ENCODE measurements at places on chromosomes 2 and 18.

DNA sequence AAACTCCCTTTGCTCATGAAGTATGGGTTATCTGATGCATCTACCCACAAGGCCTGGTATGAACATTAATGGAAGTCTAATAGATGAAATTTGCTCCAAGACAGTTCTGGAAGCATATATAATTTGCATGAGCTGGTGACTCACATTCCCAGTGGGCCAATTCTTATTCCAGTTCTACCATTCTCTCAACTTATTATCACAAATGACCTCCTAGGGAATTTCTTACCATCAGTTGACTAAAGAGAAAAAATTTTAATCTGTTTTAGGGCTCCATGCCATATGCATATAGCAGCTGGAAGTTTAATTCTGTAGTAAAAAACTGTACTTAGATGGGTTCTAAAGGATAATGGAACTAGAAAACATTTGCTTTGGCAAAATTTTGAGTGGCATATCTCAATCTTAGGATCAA lies 165.2 kb upstream of the COL3A1 start:
- no peak for DNase-seq

DNA sequence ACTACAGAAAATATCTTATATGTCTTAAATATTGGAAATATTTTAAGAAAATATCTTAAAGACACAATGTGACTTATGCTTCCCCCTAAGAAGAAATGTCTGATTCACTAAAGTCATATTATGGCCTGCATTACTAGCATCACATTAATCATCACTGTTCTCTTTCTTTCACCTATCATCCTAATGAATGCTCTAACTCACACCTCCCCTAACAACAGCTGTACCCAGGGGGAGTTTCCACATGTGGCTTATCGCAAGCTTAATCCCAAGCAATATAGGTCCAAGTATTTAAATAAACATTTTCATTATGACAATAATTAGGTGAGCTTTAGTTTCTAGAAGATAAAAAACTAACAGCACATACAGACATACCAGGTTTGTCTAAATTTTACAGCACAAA lies 39.6 kb downstream of the REV1 start:
- no peak for DNase-seq

DNA sequence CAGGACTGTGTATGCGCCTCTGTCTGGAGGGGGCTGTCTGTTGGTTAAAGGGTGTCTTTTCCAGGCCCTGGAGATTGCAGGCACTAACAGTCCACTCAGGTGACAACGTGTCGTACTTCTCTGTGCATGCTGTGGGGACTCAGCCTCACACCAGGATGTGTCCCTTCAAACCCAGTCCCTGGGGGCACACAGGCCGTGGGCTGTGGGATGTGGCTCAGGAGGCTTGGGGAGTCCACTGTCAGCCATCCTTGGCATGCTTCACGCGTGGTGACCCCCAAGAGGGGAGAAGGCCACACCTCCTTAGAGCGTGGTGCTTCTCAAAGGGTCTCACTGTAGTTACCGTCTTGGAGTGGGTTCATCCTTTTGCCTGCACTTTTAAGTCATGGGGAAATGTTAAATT lies 127.8 kb downstream of the KLHL29 start:
- no peak for DNase-seq

DNA sequence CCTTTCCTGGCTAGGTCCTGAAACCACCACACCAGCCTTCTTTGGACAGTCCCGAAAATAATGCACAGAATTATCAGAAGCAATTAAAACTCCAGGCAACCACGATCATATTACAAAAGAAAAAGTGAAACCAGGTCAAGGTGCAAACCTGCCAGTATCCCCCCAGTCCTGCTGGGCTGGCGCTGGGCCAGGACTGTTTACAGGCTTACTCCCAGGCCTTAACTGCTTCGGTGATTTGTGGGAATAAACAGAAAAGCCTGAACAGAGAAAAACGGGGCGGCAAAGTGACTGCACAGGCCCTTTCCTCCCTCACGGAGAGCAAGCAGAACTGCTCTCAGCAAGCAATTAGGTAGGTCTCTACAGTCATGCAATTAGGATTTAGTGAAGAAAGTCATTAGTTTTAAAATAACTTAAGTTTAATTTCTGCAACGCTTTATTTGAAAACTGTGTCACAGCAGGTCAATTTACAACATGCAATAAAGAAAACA lies 1.3 kb downstream of the HDAC4 start:
- DNase-seq = no peak

GRCh38 chr2:242011167-242011513 lies 141.6 kb downstream of the RTP5 start:
- no peak for DNase-seq

DNA sequence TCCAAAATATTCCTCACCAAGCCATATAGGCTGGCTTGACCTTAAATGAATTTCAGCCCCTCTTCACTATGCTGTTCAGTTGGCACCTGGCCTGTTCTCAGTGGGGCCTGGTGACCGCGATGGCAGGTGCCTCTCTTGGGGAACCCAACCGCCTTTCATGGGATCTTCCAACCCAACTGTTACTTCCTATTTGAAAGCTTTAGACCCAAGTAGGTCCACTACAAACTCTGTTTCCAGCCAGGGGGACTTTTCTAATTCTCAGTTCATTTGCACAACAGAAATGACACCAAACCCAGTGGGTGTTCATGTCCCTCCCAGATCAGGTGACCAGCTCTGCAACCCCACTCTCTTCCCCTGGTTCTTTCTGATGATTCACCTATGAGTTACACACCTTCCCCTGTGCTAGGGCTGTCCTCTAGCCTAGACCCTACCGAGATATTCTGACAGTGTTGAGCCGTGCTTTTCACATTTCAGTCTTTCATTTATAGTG lies 35.6 kb upstream of the NDUFV2 start:
- no peak for DNase-seq

GRCh38 chr2:155679647-155680046 lies 652.9 kb downstream of the NR4A2 start:
- DNase-seq = no peak

- DNase-seq = no peak
Observed at GRCh38 chr2:200125444-200126284, 170.3 kb downstream of the MAIP1 start.

DNA sequence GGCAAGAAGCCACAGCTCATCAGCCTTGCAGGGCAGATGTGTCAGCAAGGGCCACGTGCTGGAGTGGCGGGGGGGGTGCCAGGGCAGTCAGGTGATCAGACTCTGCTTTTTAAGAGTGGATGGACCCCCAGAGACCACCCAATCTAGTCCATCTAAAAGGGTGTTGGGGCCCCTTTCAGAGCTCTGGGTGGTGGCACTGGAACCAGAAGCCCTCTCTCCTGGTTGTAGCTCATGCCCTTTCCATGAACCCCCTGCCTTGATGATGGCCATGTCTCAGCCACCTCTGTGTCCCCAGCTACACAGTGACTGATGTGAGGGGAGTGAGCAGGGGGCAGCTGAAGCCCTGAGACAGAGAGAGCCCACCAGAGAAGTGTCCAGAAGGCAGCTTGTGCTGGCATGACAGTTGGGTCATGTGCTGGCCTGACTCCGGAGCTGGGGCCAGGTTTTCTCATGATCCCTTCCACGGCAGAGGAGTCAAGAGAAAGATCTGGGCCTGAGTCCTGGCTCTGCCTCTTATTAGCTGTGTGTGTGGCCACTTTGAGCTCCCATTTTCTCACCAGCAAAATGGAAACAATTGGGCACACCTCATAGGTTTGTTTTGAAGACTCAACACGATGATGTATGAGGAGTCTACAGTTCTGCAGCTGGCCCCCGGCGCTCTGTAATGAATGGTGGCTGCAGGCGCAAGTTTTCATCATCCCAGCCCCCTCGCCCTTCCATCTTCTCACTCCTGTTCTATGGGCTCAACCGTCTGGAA lies 195.7 kb downstream of the ZFP36L2 start:
- DNase-seq = no peak

DNA sequence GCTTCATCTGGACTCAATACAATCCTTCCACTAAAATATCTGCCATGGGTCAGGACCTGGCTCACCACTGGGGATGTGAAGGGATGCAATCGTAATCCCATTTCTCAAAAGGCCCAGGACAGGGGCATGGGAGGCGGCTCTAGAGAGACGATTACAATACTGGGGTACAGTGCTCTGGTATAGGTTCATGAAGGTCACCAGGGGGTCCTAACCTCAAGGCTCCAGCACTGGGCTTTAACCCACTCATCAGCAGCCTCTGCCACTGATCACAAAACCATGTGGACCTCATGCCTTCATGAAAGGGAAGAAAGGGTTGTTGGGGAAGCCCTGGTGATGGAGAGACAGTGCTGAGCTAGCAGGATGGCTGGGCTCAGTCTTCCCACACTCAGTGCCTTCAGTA lies 48.8 kb downstream of the ADD2 start:
- DNase-seq = no peak

DNA sequence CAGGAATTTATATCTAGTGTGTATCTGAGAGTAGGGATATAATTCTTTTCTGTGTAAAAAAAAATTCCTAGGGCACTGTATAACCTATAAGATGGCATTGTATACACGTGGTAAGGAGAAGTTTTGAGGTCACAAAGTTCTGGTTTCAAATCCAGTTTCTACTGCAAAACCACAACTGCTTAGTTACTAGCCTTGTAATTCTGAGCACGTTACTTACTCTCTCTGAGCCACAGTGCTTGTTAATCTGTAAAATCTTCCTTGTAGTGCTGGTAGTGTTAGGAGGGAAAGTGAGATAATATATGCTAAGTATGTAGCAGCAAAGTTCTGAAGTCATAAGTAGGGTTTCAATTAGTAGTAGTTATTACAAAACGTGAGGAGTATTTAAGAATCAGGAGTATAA lies 175.4 kb downstream of the SATB2 start:
- DNase-seq = no peak

GRCh38 chr2:236512267-236512666 lies 57.4 kb upstream of the ACKR3 start:
- no peak for DNase-seq

- DNase-seq = no peak
Observed at GRCh38 chr2:120442923-120443571, 97.1 kb downstream of the INHBB start.

DNA sequence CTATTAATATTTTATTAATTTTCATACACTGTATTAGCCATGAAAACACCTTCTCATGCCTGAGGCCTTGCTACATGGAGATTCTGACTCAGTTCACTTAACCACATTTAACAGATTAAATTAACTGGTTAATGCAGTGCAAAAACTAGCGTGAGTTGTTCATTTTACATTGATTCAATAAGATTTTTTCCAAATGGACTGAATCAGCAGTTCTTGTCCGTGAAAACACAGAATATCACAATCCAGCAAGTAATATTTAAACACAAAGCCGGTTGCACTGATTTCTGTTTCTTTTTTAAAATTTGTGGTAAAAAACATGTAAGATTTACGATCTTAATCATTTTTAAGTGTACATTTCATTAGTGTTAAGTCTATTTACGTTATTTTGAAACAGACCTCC lies 118.2 kb upstream of the THUMPD2 start:
- DNase-seq = no peak

DNA sequence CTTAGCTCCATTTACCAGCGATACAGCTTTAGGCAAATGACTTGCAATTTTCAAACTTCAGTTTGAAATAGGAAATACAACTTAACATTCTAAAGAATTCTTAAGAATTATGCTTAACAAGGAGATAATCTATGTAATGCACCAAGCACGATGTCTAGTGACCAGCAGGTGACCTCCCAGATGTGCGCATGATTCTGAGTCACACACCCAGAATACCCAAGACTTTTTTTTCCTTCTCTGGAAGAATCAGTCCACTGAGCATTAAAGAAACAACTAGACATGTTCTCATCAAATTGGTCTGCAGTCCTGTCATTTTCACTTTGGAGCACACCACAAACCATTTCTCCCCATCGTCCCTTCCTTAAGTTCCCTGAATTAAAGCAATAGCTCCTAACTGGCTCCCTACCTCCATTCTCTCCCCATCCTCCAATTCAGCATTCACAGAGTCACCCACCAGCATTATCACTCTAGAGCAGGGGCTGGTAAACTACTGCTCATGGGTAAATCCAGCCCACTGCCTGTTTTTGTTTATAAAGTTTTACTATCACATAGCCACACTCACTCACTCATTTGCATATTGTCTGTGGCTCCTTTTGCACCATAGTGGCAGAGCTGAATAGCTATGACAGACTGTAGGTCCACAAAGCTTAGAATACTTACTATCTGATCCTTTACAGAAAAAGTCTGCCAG lies 13.2 kb downstream of the EVA1A start:
- DNase-seq = no peak

DNA sequence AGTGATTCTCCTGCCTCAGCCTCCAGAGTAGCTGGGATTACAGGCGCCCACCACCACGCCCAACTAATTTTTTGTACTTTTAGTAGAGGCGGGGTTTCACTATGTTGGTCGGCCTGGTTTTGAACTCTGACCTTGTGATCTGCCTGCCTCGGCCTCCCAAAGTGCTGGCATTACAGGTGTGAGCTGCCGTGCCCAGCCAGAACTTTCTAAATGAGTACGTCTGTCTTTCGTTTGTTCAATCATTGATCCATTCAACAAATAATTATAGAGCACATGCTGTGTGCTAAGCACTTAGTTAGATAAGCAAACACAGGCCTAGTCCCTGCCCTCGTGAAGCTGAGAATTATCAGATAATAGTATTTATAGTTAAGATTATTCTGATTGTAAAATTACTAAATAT lies 56.5 kb downstream of the TTC39C start:
- DNase-seq = no peak

- no peak for DNase-seq
Observed at GRCh38 chr2:209936106-209936666, 66.3 kb upstream of the RPE start.

GRCh38 chr2:215622837-215623236 lies 187.0 kb upstream of the FN1 start:
- no peak for DNase-seq

DNA sequence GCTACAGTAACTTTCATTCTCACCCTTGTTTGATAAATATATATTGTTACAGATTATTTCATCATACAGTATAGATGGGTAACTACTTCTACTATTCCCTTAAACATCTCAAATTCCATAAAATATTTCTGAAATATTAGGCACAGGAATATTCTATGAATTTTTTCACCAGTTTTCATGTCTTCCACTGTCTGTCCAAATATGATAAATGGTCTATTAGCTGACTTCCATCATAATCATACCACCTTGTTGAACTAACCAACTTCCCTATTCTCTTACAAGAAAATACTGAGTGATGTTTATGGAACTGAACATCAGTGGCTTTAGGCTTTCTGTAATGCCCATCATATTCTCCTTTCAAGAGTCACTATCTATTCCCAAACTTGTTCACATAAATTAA lies 82.4 kb downstream of the TRAPPC8 start:
- no peak for DNase-seq

DNA sequence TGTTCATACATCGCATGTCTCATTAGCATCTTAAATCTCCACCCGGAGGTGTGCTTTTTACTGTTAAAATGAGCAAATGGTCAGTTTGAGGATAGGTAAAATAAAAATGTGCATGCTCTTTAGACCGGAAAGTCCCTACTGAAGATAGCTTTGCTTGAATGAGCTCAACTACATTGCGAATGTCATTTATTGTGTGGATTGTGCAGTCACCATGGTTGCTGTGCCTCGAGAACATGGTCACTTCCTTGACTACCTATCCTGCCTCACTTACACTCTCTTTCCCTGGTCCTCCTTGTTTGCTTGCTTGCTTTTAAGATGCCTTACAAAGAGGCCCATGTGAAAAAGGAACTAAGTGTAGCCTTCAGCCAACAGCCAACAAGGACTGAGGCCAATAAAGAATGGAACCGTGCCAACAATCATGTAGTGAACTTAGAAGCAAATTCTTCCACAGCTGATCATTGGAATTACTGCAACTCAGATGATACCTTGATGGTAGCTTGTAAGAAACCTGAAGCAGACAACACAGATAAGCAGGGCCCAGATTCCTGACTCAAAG lies 72.2 kb upstream of the BARD1 start:
- no peak for DNase-seq

Measured in stimulated activated CD4-positive, alpha-beta T cell treated with anti-CD3 and anti-CD28 coated beads, TNF-alpha, amount 100 ng/mL, for 1 hour (primary cell).